ENCODE measurements at places on chromosomes 16 and 17.

GRCh38 chr17:30235386-30236296, at the start of gene SLC6A4:
TSS of gene SLC6A4 (minus strand) at chr17:30235697. CDS start at chr17:30221958, 13,739 bp downstream.
- H3K27ac ChIP-seq = no peak within 1 kb of the TSS
- H3K27me3 ChIP-seq = no peaks in the 10 kb centered on the region
- H3K4me3 ChIP-seq = peak within 1 kb of the TSS; percentile 44
- H3K36me3 ChIP-seq = no peaks in the 10 kb centered on the region

DNA sequence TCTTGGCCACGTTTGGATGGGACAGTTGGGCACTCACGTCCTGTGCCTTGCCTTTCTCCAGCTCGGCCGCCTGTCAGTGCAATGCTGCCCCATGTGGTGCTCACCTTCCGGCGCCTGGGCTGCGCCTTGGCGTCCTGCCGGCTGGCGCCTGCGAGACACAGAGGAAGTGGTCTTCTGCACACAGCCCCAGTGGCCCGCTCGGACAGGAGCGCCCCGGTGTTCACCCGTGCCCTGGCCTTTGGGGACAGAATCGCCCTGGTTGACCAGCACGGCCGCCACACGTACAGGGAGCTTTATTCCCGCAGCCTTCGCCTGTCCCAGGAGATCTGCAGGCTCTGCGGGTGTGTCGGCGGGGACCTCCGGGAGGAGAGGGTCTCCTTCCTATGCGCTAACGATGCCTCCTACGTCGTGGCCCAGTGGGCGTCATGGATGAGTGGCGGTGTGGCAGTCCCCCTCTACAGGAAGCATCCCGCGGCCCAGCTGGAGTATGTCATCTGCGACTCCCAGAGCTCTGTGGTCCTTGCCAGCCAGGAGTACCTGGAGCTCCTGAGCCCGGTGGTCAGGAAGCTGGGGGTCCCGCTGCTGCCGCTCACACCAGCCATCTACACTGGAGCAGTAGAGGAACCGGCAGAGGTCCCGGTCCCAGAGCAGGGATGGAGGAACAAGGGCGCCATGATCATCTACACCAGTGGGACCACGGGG, 7.1 kb downstream of the ACSF3 start:
- H3K27me3 ChIP-seq = no peaks in the 10 kb centered on the region
- DNase-seq = no peak
- peaks cover 42% of the 10 kb centered on the region for H3K36me3 ChIP-seq
- H3K4me1 ChIP-seq = peaks cover 15% of the 10 kb centered on the region
- H3K27ac ChIP-seq = no peak overlapping the region

DNA sequence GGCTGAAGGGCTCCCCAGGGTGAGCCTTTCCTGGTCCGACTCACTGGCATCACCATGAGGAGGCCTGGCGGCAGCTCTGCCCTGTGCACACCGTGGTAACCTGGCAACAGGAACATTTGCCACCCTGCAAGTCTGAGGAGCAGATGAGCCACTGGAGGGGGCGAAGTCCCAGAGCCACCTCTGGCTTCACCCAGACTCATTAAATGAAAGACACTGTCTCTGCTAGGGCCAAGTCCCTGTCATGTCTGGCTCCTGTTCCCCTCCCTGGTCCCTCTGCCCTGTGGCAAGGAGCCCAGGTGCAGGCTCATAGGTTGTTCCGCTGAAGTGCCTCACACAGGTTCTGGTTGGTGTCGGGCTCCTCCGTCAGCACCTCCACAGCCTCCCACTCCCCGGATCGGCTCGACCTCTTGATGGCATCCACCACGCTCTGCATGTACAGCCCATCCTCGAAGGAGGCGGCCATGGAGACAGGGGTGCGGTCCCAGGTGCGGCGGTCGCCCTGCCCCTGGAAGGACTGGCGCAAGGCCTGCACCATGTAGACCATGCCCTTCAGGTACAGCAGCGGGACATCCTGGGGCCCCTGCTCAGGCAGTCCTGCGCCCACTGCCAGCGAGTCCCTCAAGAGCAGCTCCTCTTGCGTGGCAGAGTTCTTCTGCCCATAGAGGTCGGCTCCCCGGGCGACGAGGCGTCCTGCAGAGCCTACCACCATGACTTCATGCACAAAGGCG, 8.4 kb downstream of the C16orf86 start:
- no peaks in the 10 kb centered on the region for H3K27me3 ChIP-seq
- H3K4me3 ChIP-seq = no peak overlapping the region
- H3K36me3 ChIP-seq = no peaks in the 10 kb centered on the region
- DNase-seq = peak; percentile 23
- peak overlapping the region; percentile 77 for H3K27ac ChIP-seq
- peaks cover 42% of the 10 kb centered on the region for H3K4me1 ChIP-seq

- H3K36me3 ChIP-seq = no peaks in the 10 kb centered on the region
- H3K27ac ChIP-seq = no peak overlapping the region
- DNase-seq = no peak
Measured at GRCh38 chr16:12146966-12147365, 170.4 kb downstream of the SNX29 start.

DNA sequence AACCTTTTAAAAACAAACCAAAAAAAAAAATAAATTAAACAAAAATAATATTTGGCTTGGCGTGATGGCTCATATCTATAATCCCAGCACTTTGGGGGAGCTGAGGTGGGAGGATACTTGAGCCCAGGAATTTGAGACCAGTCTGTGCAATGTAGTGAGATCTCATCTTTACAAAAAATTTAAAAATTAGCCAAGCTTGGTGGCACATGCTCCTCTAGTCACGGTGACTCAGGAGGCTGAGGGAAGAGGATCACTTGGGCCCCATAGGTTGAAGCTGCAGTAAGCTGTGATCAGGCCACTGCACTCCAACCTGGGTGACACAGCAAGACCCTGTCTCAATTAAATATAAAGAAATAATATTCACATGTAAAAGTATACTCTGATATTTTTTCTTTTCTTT, 12.2 kb downstream of the GNGT2 start:
- peaks cover 13% of the 10 kb centered on the region for H3K4me1 ChIP-seq
- no peaks in the 10 kb centered on the region for H3K27me3 ChIP-seq
- H3K36me3 ChIP-seq = no peaks in the 10 kb centered on the region
- peak overlapping the region; percentile 33 for H3K27ac ChIP-seq
- H3K4me3 ChIP-seq = no peak overlapping the region

DNA sequence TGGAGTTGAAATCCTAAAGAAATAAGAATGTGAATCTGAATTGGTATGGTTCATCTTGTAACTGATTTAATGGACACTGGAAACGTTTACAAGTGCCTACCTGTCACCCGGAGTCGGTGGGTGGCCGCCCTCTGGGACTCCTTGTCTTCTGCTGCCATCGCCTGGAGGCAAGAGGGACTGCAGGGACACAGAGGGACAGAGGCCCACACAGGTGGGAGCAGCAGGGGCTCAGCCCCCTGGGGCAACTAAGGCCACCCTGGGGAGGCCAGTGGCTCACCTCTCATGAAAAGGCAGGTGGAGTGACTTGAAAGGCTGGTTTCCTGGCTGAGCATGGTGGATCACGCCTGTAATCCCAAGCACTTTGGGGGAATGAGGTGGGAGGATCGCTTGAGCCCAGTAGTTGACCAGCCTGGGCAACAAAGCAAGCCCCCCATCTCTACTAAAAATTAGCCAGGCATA, 23.2 kb downstream of the TMEM92 start:
- H3K36me3 ChIP-seq = no peaks in the 10 kb centered on the region
- H3K4me3 ChIP-seq = no peak overlapping the region
- peak; percentile 76 for DNase-seq
- no peaks in the 10 kb centered on the region for H3K27me3 ChIP-seq

DNA sequence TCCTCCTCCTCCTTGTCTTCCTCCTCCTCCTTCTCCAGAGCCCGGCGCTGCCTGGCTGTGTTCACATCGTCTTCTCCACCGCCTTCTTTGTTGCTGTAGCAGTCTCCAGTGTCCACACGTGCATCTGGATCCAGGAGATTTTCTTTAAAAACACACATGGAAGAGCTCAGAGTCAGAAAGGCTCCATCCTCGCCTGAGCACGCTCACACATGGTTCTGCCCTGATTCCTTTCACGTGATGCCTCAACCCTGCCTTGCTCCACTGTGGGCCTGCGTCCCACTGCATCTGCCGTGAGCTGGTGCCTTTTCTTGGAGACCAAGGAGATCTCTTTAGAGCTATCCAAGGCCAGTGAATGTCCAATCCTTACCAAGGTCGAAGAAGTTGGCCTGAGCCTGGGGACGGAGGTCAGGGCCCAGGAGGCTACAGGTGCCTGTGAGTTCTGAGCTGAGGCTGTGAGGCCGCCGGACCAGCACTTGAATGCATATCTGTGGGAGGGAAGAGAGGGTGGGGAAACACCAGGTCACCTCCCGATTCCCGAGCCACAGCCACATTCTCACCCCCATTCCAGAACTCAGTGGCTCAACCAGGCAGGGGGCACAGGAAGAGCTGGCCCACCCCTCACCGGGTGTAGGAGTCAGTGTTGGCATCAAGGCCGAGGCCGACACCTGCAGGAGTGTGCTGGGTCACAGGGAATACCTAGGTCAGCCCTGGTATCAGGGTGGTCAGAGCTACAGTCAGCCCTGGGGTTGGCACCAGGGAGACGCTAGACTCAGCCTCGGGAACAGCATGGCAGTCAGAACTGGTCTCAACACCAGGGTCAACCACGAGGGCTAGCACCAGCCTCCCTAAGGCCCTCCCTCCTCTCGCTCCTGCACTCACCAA, 37.6 kb downstream of the HASPIN start:
- DNase-seq = no peak
- no peaks in the 10 kb centered on the region for H3K4me1 ChIP-seq
- H3K4me3 ChIP-seq = no peak overlapping the region
- no peak overlapping the region for H3K27ac ChIP-seq
- H3K27me3 ChIP-seq = no peaks in the 10 kb centered on the region

GRCh38 chr16:12999368-12999767, 98.0 kb downstream of the SHISA9 start:
- no peaks in the 10 kb centered on the region for H3K4me1 ChIP-seq
- no peak overlapping the region for H3K4me3 ChIP-seq
- no peaks in the 10 kb centered on the region for H3K27me3 ChIP-seq
- H3K36me3 ChIP-seq = no peaks in the 10 kb centered on the region

DNA sequence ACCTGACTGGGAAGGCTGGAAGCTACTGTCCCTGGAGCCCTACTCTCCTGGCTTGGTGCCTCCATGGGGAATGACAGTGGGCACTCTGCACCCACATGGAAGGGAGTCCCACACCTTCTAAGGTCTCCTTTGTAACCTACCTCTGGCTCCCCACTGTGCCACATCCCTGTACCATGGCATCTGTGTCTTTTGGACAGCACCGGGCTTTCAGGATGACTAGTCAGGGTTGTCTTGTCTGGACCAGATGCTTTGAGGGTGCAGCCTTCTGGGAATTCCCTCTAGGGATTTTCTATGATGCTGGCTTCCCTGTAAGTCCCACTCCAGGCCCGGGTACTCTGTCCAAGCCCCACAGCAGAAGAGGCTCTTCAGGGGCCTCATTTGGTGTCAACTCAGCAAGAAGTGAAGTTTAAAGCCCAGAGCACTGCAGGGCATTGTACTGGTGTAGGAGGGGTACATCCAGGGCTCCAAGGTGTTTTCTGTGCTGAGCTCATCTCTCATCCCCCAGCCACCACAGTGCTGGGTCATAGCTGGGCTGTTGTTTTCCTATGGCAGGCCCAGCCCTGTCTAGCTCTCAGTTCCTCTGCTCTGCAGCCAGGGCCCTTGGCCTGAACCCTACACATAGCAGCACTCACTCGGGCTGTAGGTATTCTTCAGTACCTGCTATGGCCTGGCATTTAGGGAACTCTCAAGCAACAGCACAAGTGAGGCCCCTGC, 255.3 kb downstream of the CPPED1 start:
- H3K4me3 ChIP-seq = no peak overlapping the region
- H3K36me3 ChIP-seq = no peaks in the 10 kb centered on the region
- no peak for DNase-seq
- H3K27ac ChIP-seq = no peak overlapping the region
- no peaks in the 10 kb centered on the region for H3K27me3 ChIP-seq
- H3K4me1 ChIP-seq = peaks cover 7% of the 10 kb centered on the region

- peak overlapping the region; percentile 16 for H3K4me3 ChIP-seq
- H3K27me3 ChIP-seq = no peaks in the 10 kb centered on the region
- H3K4me1 ChIP-seq = peaks cover 11% of the 10 kb centered on the region
- H3K36me3 ChIP-seq = no peaks in the 10 kb centered on the region
Measured at GRCh38 chr16:30813821-30814189, 26.8 kb upstream of the ZNF629 start.

DNA sequence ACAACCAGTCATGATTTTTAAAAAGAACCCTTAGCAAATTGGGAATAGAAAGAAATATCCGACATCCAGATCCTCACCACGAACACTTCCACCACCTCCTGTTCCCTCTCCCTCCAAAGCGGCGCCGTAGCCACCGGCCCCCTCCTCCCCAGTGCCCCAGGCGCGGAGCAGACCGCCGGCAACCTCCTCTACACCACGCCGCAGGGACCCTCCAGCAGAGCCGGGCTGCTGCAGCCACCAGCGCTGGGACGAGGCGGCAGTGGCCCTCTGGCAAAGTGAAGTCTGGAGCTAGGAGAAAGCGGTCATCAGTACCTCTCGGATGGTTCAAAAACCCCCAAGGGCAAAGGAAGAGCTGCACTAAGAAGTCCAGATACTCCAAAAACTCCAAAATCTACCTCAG, 41.4 kb upstream of the SLFN13 start:
- DNase-seq = no peak
- H3K27ac ChIP-seq = no peak overlapping the region
- H3K27me3 ChIP-seq = peaks cover 36% of the 10 kb centered on the region
- no peaks in the 10 kb centered on the region for H3K36me3 ChIP-seq
- peaks cover 4% of the 10 kb centered on the region for H3K4me1 ChIP-seq
- H3K4me3 ChIP-seq = no peak overlapping the region
